ENCODE measurements at places on chromosomes 4 and X.

GRCh38 chr4:124177647-124178425 lies 534.7 kb downstream of the ANKRD50 start:
- no peak for DNase-seq

DNA sequence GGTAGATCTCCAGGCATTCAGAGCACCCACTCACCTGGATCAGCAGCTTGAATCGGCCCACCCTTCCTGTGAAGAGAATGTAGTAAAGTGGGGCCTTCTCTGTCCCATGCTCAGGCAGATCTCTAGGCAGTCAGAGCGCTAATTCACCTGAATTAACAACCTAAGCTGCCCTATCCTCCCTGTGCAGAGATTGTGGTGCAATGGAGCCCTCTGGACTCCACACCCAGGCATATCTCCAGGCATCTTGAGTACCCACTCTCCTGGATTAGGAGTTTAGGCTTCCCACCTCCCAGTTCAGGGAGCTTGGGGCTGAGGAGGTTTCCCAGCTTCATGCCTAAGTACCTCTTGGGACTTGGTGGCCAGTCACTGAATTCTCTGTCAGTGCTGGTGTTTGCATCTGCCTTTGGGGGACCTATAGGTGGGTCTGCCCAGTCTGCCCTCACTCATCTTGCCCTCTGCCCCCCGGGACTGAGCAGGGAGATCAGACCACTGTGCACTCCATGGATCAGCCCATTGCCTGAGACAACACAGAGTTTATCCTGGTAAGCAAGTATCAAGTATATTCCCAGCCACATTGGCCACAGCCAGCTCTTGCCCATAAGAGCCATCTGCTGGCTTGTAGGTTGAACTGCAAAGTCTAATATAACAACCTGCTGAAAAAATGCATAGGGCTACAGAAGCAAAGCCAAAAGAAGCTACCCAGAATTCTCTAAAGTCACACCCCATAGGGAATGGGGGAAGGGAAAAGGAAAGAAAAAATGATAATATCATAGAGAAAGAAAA lies 372.9 kb downstream of the KLHL13 start:
- DNase-seq: no peak

DNA sequence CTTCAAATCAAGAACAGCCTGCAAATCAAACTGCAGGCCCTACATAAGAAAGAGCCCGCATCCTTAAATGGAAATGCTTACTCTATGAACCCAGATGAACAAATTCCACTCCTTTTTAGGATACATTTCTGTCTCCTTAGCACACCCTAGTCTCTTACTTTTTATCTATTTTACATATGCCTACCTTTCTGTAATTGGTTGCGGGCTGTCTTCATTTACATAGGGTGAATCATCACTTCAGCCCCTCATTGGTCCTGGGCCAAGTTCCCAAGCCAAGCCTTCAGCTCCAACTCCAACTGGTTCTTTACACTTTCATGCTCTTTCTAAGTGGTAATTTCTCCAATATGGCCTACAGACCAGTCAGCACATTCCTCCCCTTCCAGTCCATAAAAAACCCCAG lies 219.3 kb downstream of the TRAM1L1 start:
- DNase-seq: no peak

- DNase-seq: no peak
Measured at GRCh38 chr4:14771094-14771493, 231.2 kb upstream of the CPEB2 start.

- DNase-seq: no peak
Measured at GRCh38 chr4:1027915-1028238, 16.5 kb downstream of the FGFRL1 start.

DNA sequence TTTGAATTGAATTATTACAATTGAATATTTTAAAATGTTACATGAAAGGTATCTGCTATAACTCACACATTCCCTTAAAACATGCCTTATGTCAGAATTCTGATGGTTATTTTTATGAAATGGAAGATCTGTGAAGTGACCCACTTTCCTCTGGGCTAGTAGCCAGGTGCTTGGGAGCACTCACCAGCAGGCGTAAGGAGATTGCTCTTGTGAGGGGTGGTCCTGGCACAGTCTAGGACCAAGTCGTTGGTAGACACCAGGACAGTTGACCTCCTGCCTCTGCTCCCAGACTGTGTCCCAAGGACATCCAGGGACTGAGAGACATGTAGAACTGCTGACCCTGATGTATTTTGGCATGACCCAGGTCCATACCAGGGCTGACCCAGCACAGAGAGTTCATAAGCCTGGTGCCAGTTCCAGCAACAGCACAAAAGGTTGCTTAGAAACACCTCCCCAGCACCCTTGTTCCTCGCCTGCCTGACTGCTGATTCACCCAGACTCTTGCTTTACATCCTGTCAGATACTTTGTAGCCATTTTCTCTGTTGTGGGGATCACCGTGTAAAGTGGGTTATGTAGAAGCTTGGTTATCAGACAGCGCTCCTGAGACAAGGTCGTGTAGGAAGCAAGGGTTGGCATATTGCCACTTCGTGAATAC lies 48.5 kb downstream of the NELFA start:
- no peak for DNase-seq
